ENCODE measurements at places on chromosomes 1 and 21.
A peak's percentile ranks its signal among the peaks of the same experiment; 100 is the strongest.

DNA sequence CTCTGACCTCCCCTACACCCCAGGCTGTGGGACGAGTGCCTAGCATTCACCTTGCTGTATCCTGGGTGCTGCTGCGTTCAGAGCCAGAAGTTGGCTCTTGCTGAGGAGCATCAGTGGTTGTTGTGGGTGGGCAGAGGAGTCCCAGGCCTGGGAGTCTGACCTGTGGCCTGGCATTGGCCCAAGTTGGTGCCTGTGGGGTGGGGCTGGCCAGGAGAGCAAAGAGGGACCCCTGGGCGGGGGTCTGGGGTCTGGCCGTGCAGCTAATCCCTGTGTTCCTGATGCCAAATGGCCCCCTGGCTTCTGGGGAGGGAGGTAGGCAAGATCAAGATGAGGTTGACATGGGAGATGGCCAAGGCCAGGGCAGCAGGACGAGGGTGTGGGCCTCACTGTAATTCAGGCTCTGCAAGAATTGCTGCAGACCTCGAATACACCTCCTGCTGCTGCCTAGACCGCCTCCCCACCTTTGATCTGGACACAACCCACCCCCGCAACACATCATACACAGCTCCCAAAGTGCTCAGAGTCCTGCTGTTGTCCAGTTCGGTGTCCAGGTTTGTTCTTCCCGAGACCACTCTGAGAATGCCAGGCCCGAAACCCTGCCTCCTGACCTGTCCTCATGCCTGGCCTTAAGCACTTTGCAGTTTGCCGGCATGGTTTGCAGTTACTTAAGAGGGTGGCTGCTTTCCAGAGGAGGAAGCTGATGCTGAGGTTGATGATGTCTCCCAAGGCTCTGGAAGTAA lies 28.7 kb downstream of the CDK18 start:
- no peak for DNase-seq

GRCh38 chr1:52164604-52165003 lies 22.7 kb downstream of the ZFYVE9 start:
- no peak for DNase-seq

DNA sequence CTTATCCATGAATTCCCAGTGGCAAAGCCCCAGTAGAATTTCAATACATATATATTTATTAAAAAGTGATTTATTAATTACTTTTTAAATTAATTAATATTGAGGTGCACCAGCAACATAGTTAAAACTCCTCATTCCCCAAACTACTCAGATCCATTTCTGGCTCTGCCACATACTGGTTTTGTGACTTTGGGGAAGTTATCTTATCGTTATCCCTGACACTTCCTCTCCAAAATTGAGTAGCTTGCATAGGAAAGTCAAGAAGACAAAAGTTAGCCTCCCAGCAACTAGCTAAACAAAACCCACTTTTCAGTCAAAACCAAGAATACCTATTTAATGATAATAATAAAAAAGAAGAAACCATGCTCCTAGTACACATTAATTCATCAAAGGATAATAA lies 35.9 kb downstream of the TCP10L start:
- DNase-seq, result no peak

GRCh38 chr1:151680826-151681225 lies 35.8 kb downstream of the CELF3 start:
- DNase-seq, result peak; percentile 92

- DNase-seq, result no peak
These were observed 645.0 kb downstream of the PTPRC start for GRCh38 chr1:199283794-199284193.

GRCh38 chr1:179785031-179785431 lies 41.9 kb downstream of the FAM163A start:
- no peak for DNase-seq

GRCh38 chr1:85061711-85062424 lies 13.6 kb upstream of the MCOLN3 start:
- DNase-seq, result peak; percentile 98

- peak; percentile 36 for DNase-seq
These were observed 8.2 kb upstream of the DENND1B start for GRCh38 chr1:197783510-197783948.

DNA sequence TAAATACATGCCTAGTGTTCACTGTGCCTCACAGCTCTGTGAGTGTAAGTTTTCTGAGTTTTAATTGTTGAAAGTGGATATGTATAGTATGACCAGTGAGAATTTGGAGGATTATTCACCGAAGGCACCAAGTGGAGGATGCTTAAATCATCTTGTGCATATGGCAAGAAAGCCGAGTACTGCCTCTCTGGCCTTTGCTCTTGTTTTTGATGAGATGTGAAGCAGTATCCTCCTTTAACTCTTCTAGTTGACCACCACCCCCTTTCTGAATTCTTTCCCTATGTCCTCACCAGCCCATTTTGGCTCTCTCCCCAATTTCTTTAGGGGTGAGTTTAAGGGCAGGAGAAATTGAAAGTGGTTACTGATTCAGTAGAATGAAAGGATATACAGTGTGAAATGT lies 130.4 kb downstream of the SYT2 start:
- peak; percentile 97 for DNase-seq

DNA sequence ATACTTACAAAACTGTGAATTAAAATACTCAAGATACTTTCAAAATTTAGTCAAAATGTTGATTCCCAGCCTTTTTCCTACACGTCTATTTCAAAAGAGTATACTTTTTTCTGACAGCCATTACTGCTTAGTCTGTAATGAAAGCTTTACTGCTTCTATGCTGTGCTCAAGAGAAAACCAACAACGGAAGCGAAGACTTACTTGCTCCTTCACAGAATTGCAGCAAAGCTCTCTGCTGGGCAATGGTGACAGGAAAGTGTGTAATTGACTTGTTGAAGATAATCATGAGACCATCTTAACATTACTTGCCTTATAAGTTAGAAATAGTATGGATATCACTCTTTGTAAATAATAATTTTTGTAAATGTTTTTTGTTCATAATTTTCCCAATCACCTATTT lies 1.7 kb upstream of the DYNLT5 start:
- DNase-seq, result no peak

- DNase-seq, result no peak
These were observed 5.8 kb downstream of the HMGCS2 start for GRCh38 chr1:119762953-119763352.

- no peak for DNase-seq
These were observed 359.2 kb upstream of the DPYD start for GRCh38 chr1:98280049-98280448.

GRCh38 chr1:232704694-232705680 lies 75.1 kb upstream of the SIPA1L2 start:
- DNase-seq, result peak; percentile 69

GRCh38 chr1:22291494-22291893 lies 148.6 kb upstream of the WNT4 start:
- DNase-seq, result no peak

DNA sequence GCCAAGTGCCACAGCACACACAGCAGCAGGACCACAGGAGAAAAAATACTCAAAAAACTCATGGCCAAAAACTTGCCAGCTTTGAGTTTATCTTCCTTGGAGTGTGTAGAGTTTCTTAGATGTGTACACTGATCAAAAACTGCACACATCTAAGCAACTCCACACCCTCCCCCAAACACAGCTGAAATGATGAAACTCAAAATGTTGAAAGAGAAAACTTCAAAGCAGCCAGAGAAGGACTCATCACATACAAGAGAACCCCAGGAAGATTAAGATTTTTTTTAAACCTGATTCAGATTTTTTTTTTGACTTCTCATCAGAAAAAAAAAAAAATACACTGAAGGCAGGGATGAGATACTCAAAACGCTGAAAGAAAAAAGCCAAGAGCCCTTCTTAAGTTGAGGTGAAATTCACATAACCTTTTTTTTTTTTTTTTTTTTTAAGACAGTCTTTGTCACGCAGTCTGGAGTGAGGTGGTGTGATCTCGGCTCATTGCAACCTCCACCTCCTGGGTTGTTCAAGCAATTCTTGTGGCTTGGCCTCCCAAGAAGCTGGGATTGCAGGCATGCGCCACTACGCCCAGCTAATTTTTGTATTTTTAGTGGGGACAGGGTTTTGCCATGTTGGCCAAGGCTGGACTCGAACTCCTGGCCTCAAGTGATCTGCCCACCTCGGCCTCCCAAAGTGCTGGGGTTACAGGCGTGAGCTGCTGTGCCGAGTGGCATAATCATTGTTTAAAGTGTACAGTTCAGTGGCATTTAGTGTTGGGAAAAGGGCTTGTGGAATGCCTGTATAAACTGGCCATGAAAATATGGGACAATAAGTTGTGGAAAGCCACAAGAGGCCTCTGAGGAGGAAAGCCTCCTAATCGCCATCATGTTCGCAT lies 20.9 kb upstream of the PDXK start:
- peak; percentile 57 for DNase-seq

- DNase-seq, result peak; percentile 87
These were observed 1.7 kb upstream of the ATP1A4 start for GRCh38 chr1:160149716-160150115.

- DNase-seq, result peak; percentile 11
These were observed 65.2 kb downstream of the TMCO4 start for GRCh38 chr1:19734472-19734999.

- DNase-seq, result no peak
These were observed 4.3 kb downstream of the LCK start for GRCh38 chr1:32255072-32256071.

GRCh38 chr1:48470950-48471690 lies 884 bp downstream of the SPATA6 start:
- no peak for DNase-seq

GRCh38 chr1:77513839-77514763 lies 168.4 kb downstream of the ZZZ3 start:
- peak; percentile 93 for DNase-seq

DNA sequence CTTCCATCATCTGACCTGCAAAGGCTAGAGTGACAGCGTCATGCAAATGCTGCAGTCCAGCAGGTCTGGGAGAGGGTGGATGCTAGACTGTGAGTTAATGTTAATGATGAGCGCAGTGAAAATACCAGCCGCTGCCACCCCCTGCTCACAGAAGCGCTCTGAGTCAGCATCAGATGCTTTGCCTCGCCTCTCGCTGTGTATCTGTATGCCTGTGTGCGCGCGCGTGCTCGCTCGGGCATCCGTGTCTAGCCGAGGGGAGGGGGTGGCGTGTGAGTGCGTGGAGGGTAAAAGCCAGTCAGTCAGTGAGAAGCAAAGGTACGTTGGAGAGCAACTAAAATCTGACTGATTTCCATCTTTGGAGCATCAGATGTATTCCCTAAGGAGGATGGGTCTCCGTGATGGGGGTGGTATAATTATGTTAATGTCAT lies 858.7 kb downstream of the USP25 start:
- DNase-seq, result peak; percentile 87

GRCh38 chr1:17994046-17994445 lies 113.6 kb upstream of the IGSF21 start:
- no peak for DNase-seq

GRCh38 chr1:197928849-197929336 lies 11.7 kb downstream of the LHX9 start:
- no peak for DNase-seq

DNA sequence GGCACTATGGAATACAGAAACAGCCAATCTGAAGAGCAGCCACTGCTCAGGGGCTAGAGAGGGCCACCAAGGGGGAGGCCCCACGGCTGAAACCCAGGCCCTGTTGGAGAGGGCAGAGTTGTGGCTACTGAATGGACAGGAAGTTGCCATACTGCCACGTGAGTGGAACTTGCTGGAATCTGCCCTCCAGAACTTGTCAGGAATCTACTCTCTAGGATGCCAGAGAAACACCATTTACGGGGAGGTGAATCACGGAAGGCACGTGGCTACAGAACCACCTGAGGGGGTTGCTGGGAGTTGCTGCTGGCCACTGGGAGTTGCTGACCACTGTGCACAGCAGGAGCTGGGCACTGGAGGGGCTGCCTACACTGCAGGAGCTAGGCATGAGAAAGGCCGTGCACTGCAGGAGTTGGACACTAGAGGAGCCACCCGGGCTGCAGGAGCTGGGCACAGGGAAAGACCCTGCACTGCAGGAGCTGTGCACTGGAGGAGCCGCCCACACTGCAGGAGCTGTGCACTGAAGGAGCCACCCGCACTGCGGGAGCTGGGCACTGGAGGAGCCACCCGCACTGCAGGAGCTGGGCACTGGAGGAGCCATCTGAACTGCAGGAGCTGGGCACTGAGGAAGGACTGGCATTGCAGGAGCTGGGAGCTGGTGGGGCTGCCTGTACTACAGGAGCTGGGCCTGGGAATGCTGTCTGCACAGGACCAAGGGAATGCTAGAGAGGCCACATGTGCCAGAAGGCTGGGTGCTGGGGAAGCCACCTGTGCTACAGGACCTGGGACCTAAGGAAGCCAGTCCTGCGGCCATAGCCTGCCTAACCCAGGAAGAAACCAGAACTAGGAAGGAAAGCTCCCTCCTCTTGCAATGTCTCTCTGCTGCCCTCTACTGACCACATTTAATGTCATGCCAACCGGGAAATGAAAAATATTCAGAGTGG lies 343.4 kb downstream of the MATN1 start:
- peak; percentile 68 for DNase-seq

GRCh38 chr1:220370041-220370700 lies 97.9 kb upstream of the RAB3GAP2 start:
- peak; percentile 70 for DNase-seq

DNA sequence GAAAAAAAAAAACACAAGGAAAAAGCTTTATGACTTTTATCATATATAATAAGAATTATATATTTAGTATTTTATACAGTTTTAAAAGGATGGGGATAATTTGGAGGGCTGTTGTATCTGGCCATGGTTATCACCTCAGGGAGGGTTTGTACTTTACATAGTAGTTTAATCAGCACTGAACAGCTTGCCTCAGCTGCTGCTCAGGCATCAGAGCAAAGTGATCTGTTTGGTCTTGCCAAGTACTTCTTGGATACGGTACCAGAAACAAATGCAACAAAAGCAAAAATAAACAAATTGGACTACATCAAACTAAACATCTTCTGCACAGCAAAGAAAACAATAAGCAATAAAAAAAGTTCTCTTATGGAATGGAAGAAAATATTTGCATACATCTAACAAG lies 2.6 kb upstream of the SPTA1 start:
- DNase-seq, result no peak

DNA sequence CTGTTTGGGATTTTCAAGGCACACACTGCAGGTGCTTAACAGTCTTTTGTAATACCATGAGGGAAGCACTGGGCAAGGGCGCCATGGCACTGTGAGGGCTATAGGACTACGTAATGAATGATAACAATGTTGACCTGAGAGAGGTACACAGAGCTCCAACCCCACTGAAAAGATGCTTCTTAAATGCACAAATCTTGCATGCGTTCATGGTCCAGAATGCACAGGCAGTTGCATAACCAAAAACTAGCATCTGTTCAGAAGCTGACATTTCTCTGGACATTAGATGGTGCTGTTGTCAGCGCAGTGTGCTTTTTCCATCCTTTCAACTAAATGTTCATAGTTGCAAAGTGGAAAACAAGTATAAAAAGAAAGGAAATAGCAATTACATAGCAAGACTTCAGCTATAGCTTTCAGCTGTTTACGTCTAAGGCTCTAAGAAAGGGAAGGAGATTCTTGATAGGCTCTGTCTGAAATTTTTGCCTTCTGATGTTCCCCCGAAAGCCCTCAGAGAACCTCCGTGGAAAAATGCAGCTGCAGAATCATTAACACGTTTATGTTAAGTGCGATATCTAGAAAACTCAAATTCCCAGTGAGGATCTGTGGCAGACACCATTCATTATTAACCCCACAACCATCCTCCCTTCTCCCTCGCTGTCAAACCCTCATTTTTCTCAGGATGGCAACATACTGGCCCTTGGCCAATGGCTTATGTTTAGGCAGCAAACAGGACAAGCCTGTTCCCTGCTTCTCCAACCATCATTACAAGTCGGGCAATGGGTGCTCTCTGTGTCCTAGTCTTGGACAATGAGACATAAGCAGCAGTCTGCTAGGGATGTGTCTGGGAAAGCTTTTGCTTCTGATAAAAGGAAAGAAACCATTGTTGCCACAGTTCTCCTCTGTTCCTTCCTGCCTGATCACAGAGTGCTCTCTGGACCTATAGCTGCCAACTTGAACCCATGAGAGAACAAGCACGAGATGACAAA lies 8.2 kb upstream of the TARBP1 start:
- peak; percentile 73 for DNase-seq

- peak; percentile 78 for DNase-seq
These were observed 1.0 kb upstream of the DIRAS3 start for GRCh38 chr1:68051475-68051874.
